ENCODE measurements at places on chromosomes 6 and 20.

- no peak for DNase-seq
These were observed 1.3 kb downstream of the ATRN start for GRCh38 chr20:3472105-3472504.

DNA sequence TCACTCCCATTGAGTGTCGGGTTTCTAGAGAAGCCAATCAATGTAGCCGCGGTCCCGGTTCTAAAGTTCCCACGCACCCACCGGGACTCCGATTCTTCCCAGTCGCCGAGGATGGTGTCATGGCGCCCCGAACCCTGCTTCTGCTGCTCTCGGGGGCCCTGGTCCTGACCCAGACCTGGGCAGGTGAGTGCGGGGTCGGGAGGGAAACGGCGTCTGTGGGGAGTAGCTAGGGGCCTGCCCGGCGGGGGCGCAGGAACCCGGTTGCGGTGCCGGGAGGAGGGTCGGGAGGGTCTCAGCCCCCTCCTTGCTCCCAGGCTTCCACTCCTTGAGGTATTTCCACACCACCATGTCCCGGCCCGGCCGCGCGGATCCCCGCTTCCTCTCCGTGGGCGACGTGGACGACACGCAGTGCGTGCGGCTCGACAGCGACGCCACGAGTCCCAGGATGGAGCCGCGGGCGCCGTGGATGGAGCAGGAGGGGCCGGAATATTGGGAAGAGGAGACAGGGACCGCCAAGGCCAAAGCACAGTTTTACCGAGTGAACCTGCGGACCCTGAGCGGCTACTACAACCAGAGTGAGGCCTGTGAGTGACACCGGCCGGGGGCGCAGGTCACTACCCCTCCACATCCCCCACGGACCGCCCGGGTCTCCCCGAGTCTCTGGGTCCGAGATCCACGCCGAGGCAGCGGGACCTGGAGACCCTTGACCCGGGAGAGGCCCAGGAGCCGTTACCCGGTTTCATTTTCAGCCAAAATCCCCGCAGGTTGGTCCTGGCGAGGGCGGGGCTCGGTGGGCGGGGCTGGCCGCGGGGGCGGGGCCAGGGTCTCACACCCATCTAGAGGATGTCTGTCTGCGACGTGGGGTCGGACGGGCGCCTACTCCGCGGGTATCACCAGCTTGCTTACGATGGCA is 35.2 kb upstream of the HLA-G start:
- DNase-seq, result peak; percentile 84

- no peak for DNase-seq
These were observed 12.8 kb downstream of the TREM1 start for GRCh38 chr6:41273714-41274113.

GRCh38 chr6:147961481-147962141 is 381.0 kb upstream of the SASH1 start:
- no peak for DNase-seq

GRCh38 chr6:6091608-6092002 is 84.9 kb upstream of the NRN1 start:
- no peak for DNase-seq

DNA sequence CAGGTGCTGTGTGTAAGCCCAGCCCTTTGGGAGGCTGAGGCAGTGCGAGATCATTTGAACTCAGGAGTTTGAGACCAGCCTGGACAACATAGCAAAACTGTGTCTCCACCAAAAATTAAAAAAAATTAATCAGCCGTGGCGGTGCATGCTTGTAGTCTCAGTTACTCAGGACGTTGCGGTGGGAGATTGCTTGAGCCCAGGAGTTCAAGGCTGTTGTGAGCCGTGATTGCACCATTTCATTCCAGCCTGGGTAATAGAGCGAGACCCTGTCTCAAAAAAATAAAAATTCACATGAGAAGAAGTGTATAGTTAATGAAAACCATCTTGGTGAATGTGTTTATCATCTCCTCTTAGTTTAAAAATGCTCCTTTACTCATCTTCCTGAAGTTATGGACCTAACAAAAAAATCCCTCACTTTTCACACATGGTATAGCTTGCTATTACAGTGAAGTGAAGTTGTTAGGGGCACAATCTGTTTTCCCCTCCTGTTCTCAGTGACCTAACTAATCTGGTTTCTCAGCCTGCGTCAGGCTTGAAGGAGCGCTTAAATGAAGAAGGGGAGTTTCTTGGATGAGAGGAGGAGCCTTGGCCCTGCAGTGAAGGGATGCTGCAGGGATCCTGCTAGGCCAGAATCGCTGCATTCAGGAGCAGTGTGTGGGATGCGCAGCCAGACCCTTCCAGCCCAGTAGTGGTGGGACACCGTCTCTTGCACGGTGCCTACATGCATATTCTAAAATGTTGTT is 45.3 kb downstream of the JARID2 start:
- DNase-seq, result no peak

- DNase-seq, result no peak
These were observed 268.2 kb downstream of the SYNE1 start for GRCh38 chr6:152368751-152369624.

- no peak for DNase-seq
These were observed 11.3 kb downstream of the CNPY3 start for GRCh38 chr6:42940493-42941045.

DNA sequence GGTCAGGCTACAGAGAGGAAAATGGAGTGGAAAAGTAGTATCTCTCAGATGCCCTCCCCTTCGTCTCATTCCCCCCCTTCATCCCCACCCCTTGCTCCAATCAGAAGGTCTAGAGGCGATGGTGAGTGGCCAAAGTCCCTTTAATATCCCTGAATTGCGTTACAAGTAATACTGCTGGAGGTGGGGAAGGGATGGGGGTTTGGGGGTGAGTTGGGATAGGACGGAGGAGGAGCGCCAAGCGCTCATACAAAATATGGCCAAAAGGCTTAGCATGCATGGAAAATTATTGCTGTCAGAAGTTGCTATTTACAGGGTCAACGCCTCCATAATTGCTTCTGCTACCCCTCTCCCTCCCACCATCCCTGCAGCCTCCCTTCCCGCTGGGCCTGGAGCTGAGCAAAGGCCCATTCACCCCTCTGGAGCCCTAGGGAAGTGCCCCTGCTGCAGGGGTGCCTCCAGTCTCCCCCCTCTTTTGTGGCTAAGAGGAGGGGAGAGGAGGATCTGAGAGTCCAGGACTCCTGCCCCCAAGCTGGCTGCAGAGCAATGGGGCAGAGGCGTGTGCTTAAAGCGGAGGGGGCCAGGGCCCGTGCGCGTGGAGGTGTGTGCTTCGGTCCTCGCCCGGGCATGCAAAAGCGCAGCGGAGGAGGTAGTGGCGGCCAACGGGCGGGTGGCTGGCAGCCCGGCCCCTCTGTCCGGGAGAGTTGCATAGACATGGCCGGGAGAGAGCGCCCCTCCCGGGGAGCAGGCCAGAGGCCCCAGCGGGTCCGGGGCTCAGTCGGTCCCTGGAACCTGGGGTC is 8.7 kb upstream of the SRXN1 start:
- no peak for DNase-seq
